ENCODE measurements at places on chromosomes 5 and 9. TPM values are rescaled to one million over a fixed set of nuclear protein-coding genes. Genes with fewer than 3 reads are reported as not detected.

Gene GPX3
- polyA plus RNA-seq, result 45.0 TPM

Gene CNOT8
- polyA plus RNA-seq, result 33.1 TPM

Gene CNTLN
- 7.4 TPM for polyA plus RNA-seq

Gene BAAT
- polyA plus RNA-seq, result 1.7 TPM

Gene FOXD4L5
- polyA plus RNA-seq, result 0.90 TPM

Gene FST
- polyA plus RNA-seq, result 26.2 TPM

Gene PALM2AKAP2
- 30.6 TPM for polyA plus RNA-seq

Gene PLAC8L1
- polyA plus RNA-seq, result 0.73 TPM

Gene NR6A1
- 1.1 TPM for polyA plus RNA-seq

Gene ORM2
- not detected for polyA plus RNA-seq

Gene HCN1
- 3.1 TPM for polyA plus RNA-seq

Gene FAM13B
- polyA plus RNA-seq, result 20.0 TPM

Gene OR1L8
- 0.15 TPM for polyA plus RNA-seq

Gene PCDHGA11
- polyA plus RNA-seq, result 2.7 TPM

Gene PLCXD3
- 0.09 TPM for polyA plus RNA-seq

Gene F2RL1
- polyA plus RNA-seq, result 0.32 TPM

Gene ACSL6
- polyA plus RNA-seq, result 0.78 TPM

Gene SHISAL2B
- polyA plus RNA-seq, result 0.40 TPM

Gene ENHO
- polyA plus RNA-seq, result 3.4 TPM

Gene OR1J2
- polyA plus RNA-seq, result not detected

Gene PCSK1
- 0.04 TPM for polyA plus RNA-seq

Gene TAF1L
- 0.03 TPM for polyA plus RNA-seq

Gene GADD45G
- 7.9 TPM for polyA plus RNA-seq

Gene MYORG
- polyA plus RNA-seq, result 16.3 TPM

Gene SLC6A19
- polyA plus RNA-seq, result not detected

Gene PCDHA12
- polyA plus RNA-seq, result not detected

Gene CERCAM
- polyA plus RNA-seq, result 103 TPM

Gene PTGES2
- polyA plus RNA-seq, result 44.1 TPM

Gene PCDHA1
- 0.10 TPM for polyA plus RNA-seq

Gene VCAN
- polyA plus RNA-seq, result 201 TPM

Gene TTC39B
- polyA plus RNA-seq, result 1.9 TPM

Gene CLIC3
- polyA plus RNA-seq, result 0.42 TPM

Gene CDX1
- polyA plus RNA-seq, result 0.24 TPM

Gene TMEM215
- polyA plus RNA-seq, result 0.54 TPM

Gene PGM5
- 49.0 TPM for polyA plus RNA-seq

Gene CCL27
- 0.51 TPM for polyA plus RNA-seq

Gene ANKRD18B
- polyA plus RNA-seq, result 0.06 TPM

Gene SLC27A6
- polyA plus RNA-seq, result 1.0 TPM

Gene GGTA1
- polyA plus RNA-seq, result 9.1 TPM

Gene FRRS1L
- 1.4 TPM for polyA plus RNA-seq

Gene PCDHA9
- not detected for polyA plus RNA-seq

Gene BRINP1
- 0.11 TPM for polyA plus RNA-seq

Gene KCNV2
- polyA plus RNA-seq, result 0.27 TPM

Gene HMMR
- 8.6 TPM for polyA plus RNA-seq

Gene NPR3
- 16.3 TPM for polyA plus RNA-seq

Gene LRRC70
- polyA plus RNA-seq, result 3.6 TPM

Gene IFNB1
- not detected for polyA plus RNA-seq

Gene DCTN4
- polyA plus RNA-seq, result 40.4 TPM

Gene PHF24
- 0.09 TPM for polyA plus RNA-seq

Gene ATP10B
- polyA plus RNA-seq, result 0.35 TPM
